ENCODE measurements at places on chromosomes 2 and 18. TPM values are rescaled to one million over a fixed set of nuclear protein-coding genes. Genes with fewer than 3 reads are reported as not detected.

The RIOK3 gene
- 109 TPM for polyA plus RNA-seq

The INHA gene
- polyA plus RNA-seq, result 2.7 TPM

The C2orf92 gene
- 10.7 TPM for polyA plus RNA-seq

The ACTR2 gene
- polyA plus RNA-seq, result 100 TPM

The DSG1 gene
- not detected for polyA plus RNA-seq

The RAB6D gene
- 0.68 TPM for polyA plus RNA-seq

The APLF gene
- polyA plus RNA-seq, result 0.40 TPM

The MAP3K19 gene
- polyA plus RNA-seq, result not detected

The TRABD2A gene
- 2.7 TPM for polyA plus RNA-seq

All from neural cell (in vitro differentiated cells).